ENCODE measurements at places on chromosomes 1 and 21. TPM values are rescaled to one million over a fixed set of nuclear protein-coding genes. Genes with fewer than 3 reads are reported as not detected.

The SELP gene
- total RNA-seq, result 16.7 TPM

- no peaks in the 10 kb centered on the region for H3K4me1 ChIP-seq
- no peak overlapping the region for H3K4me3 ChIP-seq
- H3K27ac ChIP-seq, result no peak overlapping the region
These were observed 18.4 kb downstream of the ELAVL4 start for GRCh38 chr1:50126927-50127715.

The KCNE2 gene
- not detected for total RNA-seq

The CELA2A gene
- total RNA-seq, result not detected

The CFHR5 gene
- total RNA-seq, result not detected

GRCh38 chr1:38396606-38397005 is 350.0 kb upstream of the POU3F1 start:
- H3K27ac ChIP-seq, result no peak overlapping the region
- no peak for DNase-seq
- no peaks in the 10 kb centered on the region for H3K36me3 ChIP-seq
- H3K4me3 ChIP-seq, result no peak overlapping the region

DNA sequence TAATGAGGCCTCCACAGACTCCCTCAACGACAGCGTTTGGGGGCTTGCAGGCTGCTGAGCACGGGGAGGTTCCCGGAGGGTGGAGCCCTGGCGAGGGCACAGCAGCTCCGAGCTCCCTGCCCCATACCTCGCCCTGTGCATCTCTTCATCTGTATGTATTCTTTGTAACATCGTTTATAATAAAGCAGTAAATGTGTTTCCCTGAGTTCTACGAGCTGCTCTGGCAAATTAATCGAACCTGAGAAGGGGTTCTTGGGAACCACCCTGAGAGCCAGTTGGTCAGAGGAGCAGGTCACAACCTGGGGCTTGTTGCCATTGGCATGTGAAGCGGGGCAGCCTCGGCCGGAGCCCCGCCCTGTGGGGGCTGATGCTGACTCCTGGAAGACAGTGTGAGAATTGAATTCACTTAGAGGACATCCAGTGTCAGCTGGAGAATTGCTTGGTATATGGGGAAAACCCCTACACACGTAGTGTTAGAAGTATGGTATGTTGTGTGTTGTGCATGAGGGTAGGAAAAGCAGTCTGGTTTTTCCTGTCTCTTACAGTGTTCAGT is 11.5 kb downstream of the SLC37A1 start:
- no peak for DNase-seq
- no peaks in the 10 kb centered on the region for H3K36me3 ChIP-seq
- H3K4me3 ChIP-seq, result peak overlapping the region; percentile 32

- H3K36me3 ChIP-seq, result peaks cover 12% of the 10 kb centered on the region
- H3K27me3 ChIP-seq, result no peaks in the 10 kb centered on the region
- peaks cover 41% of the 10 kb centered on the region for H3K4me1 ChIP-seq
- peak overlapping the region; percentile 86 for H3K27ac ChIP-seq
- no peak overlapping the region for H3K4me3 ChIP-seq
These were observed 1.8 kb upstream of the C1orf74 start for GRCh38 chr1:209786146-209786545.

DNA sequence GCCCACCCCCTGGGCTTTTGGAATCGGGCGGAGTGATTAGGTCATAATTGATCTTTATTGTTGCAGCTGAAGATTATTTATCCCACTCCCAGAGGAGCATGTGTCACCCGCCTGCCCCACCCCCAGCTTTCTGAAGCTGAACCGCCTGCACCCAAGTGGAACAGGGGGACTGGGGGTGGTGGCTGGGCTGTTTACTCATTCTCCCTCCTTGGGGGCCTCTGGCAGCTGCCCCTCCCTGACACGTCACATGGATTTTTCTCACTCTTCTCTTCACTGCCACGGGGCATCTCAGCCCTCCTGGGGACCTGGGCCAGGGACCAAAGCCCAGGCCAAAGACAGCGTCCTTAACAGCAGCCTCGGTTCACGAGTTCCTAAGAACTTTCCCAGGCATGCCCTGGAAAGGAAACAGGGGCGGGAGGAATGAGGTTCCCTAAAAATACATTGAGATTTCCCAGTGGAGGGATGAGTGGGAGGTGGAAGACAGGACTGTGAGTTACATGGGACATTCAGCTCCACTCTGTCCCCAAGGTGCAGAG is 31.6 kb upstream of the SOX13 start:
- DNase-seq, result no peak
- peak overlapping the region; percentile 13 for H3K27ac ChIP-seq
- no peaks in the 10 kb centered on the region for H3K36me3 ChIP-seq
- no peaks in the 10 kb centered on the region for H3K27me3 ChIP-seq
- H3K4me3 ChIP-seq, result no peak overlapping the region
- H3K4me1 ChIP-seq, result no peaks in the 10 kb centered on the region

DNA sequence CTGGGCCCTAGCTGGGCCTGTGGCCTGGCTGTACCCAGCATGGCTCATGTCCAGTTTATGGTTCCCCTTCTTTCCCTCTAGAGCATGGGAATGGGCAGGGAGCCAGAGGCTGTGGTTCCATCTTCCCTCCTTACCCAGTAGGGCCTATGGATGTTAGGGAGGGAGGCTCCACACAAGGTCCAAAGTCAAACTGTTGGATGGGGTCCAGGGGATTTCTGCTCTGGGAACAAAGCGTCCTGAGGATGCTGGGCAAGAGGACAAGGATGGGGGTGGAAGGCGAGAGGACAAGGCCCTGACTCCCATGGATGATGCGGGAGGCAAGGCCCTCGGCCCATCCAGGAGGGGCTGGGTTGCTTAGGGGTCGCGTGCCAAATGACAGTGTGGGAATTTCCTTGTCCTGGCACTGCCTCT is 17.3 kb downstream of the CSF1 start:
- H3K4me1 ChIP-seq, result no peaks in the 10 kb centered on the region
- peak; percentile 88 for DNase-seq
- no peak overlapping the region for H3K4me3 ChIP-seq
- peaks cover 53% of the 10 kb centered on the region for H3K36me3 ChIP-seq

- peaks cover 39% of the 10 kb centered on the region for H3K36me3 ChIP-seq
- peak; percentile 100 for DNase-seq
- H3K4me1 ChIP-seq, result peaks cover 6% of the 10 kb centered on the region
- H3K27me3 ChIP-seq, result no peaks in the 10 kb centered on the region
- peak within 1 kb of the TSS; percentile 82 for H3K4me3 ChIP-seq
These were observed at the start of gene RSRP1 for GRCh38 chr1:25247024-25247828. TSS of gene RSRP1 (minus strand) at chr1:25247454. CDS start at chr1:25246963, 491 bp downstream.

DNA sequence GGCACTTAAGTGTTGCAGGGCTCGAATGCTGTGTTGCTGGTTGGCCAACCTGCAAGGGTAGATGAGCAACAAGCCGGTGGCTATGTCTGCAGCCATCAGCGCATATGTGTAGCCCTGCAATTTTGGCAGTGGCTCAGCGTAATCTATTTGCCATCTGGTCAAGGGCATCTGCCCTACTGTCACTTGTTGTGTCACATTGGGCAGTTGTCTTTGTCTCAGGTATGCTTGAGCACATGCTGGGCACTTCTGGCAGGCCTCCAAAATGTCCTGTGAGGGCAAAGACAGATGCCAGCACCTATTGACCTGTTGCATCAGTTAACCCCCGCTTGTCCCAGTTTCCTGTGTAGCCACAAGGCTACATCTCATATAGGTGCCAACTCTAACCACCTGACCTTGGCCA is 111.8 kb downstream of the GDAP2 start:
- H3K27ac ChIP-seq, result no peak overlapping the region
- no peak overlapping the region for H3K4me3 ChIP-seq
- DNase-seq, result no peak
- H3K4me1 ChIP-seq, result no peaks in the 10 kb centered on the region
- no peaks in the 10 kb centered on the region for H3K27me3 ChIP-seq
- no peaks in the 10 kb centered on the region for H3K36me3 ChIP-seq

GRCh38 chr1:239363930-239364329 is 22.4 kb upstream of the CHRM3 start:
- no peaks in the 10 kb centered on the region for H3K27me3 ChIP-seq
- DNase-seq, result no peak
- H3K27ac ChIP-seq, result no peak overlapping the region
- no peaks in the 10 kb centered on the region for H3K4me1 ChIP-seq
- H3K4me3 ChIP-seq, result no peak overlapping the region
- no peaks in the 10 kb centered on the region for H3K36me3 ChIP-seq

DNA sequence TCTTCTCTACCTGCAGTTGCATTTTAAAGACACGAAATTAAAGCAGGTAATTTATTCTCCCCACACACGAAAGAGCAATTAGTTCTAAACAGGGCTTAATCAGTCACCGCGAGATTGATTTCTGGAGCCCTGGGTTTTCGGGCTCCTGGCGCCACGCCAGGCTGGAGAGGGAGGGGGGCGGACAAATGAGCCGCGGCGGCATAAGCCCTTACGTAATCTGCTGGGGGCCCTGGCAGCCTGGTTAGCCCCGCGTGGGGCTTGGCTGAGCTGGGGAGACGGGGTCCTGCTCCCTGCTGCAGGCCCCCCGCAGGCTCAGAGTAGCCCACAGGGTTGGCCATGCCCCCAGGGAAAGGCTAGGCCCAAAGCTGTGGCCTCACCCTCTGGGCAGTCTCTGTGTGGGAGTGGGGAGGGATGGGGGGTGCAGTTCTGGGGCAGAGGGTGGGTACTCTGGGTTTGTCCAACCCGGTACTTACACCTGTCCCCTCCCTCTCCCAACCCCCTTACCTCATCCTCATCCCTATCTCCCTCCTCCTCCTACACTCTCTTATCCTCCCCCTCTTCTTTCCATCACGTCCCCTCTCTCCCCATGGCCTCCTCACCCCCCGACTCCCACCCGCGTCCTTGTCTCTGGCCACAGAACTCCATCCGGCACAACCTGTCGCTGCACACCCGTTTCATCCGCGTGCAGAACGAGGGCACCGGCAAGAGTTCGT is 19.9 kb downstream of the FOXO6 start:
- no peaks in the 10 kb centered on the region for H3K27me3 ChIP-seq
- H3K27ac ChIP-seq, result peak overlapping the region; percentile 91

The EDN2 gene
- total RNA-seq, result not detected

DNA sequence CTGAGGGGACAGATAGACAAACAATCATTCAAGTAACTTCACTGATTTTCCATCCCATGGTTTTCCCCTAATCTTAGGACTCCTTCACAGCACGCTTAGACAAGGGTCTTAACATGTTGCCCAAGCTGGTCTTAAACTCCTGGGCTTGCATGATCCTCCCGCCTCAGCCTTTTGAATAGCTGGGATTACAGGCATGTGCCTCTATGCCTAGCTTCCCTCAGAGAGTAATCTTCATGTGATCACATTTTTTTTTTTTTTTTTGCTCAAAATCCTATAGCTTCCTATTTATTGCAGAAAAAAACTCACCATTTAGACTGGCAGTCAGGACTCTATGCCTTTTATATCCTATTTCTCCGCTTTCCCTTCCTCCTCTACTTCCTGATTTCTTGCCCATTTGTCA is 90.4 kb upstream of the DPH5 start:
- DNase-seq, result no peak
- no peaks in the 10 kb centered on the region for H3K27me3 ChIP-seq
- peaks cover 14% of the 10 kb centered on the region for H3K4me1 ChIP-seq
- no peak overlapping the region for H3K27ac ChIP-seq

The TAS1R3 gene
- 0.35 TPM for total RNA-seq

DNA sequence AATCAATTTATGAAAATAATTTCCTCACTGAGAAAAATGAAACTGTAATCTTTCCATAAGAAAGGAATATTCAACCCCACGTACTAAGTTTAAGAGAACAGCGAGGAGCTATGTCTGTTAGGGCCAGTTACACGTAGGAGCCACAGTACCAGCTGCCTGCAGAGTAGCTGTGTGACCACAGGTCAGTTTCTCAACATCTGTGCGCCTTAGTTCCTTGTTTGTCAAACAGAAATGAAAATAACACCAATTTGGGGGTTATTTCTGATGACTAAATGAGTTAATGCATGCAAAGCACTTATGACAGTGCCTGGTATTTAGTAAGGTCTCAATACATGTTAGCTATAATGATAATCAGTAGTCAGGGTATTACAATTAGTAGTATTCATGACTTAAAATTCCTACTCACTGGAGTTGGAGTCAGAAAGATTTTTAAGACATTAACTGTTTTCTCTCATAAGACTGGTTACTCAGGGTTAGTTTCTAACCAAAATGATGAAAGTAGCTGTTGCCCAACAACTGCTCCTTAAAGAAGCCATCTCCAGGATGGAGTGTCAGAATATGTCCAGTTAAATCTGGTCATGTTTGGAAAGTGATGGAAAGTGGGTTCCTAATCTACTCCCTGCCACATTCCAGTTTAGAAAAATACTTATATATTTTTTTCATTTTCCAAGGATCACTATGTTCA is 85.8 kb upstream of the ZNF648 start:
- H3K4me1 ChIP-seq, result peaks cover 26% of the 10 kb centered on the region
- no peak overlapping the region for H3K27ac ChIP-seq
- no peaks in the 10 kb centered on the region for H3K36me3 ChIP-seq
- no peak for DNase-seq
- H3K27me3 ChIP-seq, result no peaks in the 10 kb centered on the region
- H3K4me3 ChIP-seq, result no peak overlapping the region

GRCh38 chr1:38558500-38559445 is 300.8 kb downstream of the RRAGC start:
- H3K27ac ChIP-seq, result no peak overlapping the region
- peaks cover 5% of the 10 kb centered on the region for H3K4me1 ChIP-seq
- H3K27me3 ChIP-seq, result no peaks in the 10 kb centered on the region
- H3K36me3 ChIP-seq, result no peaks in the 10 kb centered on the region
- DNase-seq, result no peak
- H3K4me3 ChIP-seq, result no peak overlapping the region

DNA sequence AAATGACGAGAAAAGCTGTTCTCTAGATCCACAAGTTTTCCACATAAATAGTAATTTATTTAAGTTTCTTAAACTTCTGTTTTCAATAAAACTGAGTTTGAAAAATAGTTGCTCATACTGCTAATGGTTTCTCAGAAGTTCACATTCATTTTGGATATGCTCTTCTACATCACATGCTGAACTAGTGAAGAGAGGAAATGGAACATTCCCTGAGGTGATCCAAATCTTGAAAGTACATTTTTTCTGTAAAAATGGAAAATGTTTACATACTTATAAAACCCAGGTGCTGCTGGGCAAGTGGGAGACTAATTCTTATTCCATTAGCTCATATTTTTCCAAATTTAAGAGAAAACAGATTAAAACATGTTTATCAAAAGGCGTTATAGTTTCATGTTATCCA is 111.7 kb downstream of the ADGRL4 start:
- DNase-seq, result no peak
- H3K36me3 ChIP-seq, result no peaks in the 10 kb centered on the region
- no peak overlapping the region for H3K27ac ChIP-seq

The MPZL1 gene
- total RNA-seq, result 22.4 TPM

DNA sequence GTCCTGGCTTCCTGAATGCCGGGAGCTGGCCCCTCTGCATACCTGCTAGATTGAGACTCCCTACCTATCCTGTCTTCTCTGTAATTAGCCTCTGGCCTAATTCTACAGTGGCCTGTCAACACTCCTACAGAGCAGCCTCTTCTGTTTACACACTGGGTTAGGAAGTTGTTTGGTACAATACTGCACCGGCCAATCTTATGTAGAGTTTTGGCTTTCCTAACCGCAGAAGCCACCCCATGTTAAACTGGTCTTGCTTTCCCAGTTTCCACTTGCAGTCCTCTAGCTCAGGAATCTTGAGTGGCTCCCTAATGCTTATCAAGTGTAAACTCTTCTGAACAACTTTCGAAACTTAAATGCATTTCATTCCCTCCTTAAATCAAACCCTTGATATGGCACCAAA is 42.8 kb downstream of the DPH5 start:
- H3K27me3 ChIP-seq, result no peaks in the 10 kb centered on the region
- no peak for DNase-seq
- no peak overlapping the region for H3K4me3 ChIP-seq
- no peaks in the 10 kb centered on the region for H3K4me1 ChIP-seq

Data from right atrium auricular region (tissue), 2 donors.